ENCODE measurements at places on chromosomes 4 and X.

- no peak for DNase-seq
Measured at GRCh38 chr4:1239141-1239949, 9.6 kb downstream of the CTBP1 start.

- peak; percentile 0 for DNase-seq
Measured at GRCh38 chr4:159685340-159686092, 582.6 kb downstream of the RAPGEF2 start.

DNA sequence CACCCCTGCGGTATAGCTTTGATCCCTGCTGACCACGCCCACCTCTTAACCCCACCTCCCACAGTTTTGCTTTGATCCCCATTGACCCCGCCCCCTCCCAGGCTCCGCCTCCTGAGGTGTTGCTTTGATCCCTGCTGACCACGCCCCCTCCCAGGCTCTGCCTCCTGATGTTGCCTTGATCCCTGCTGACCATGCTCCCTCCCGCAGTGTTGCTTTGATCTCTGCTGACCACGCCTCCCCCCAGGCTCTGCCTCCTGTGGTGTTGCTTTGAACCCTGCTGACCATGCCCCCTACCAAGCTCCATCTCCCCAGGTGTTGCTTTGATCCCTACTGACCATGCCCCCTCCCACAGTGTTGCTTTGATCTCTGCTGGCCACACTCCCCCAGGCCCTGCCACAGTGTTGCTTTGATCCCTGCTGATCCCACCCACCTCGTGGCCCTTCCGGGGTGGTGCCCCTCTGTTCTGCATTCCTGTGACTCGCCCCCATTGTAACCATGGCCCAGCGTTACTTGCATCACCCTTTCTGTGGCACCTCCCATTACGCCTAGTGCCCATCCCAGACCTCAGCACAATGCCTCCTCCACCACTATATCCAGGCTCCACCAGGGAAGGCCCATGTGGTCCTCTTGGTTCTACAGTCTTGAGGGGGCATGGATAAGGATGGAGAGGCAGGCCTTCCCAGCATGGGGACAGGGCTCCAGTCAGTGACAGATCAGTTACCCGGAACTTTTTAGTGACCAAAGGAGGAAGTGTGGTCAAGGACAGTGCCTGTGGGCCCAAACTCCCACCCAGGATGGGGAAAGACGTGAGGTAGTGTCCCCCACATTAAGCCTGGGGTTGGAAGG lies 70.8 kb downstream of the ADRA2C start:
- no peak for DNase-seq

- no peak for DNase-seq
Measured at GRCh38 chr4:179626687-179627086, 2184.4 kb upstream of the AGA start.

- no peak for DNase-seq
Measured at GRCh38 chr4:185589067-185589836, 53.9 kb upstream of the PDLIM3 start.

All from NCI-H1694 (cell line).